T-helper 1 cell (primary cell): ENCODE measurements at places on chromosomes 13 and 19.

- no peak for DNase-seq
These were observed 7.0 kb upstream of the CDC42EP5 start for GRCh38 chr19:54480051-54480450.

DNA sequence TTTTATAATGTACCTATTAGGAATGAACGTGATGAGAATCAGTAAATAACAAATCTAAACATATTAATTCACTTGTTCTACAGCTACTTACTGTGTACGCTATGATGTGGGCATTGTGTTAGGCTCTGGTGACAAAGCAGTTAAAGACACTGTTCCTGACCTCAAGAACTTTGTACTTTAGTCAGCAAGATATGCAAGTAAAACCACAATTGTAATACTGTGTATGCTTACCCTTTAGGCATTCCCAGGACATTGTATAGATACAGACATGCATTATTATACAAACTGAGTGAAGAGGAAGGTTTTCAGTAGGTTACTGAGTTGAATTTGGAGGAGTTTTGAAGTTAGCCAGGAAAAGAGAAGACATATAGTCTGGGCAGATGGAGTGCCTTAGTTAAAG lies 435.8 kb downstream of the HS6ST3 start:
- no peak for DNase-seq

- no peak for DNase-seq
These were observed 946.3 kb upstream of the PCDH9 start for GRCh38 chr13:68176475-68176874.

GRCh38 chr13:54884682-54885081 lies 1856.1 kb downstream of the OLFM4 start:
- no peak for DNase-seq

GRCh38 chr13:32932376-32932775 lies 83.8 kb upstream of the KL start:
- DNase-seq: no peak

- no peak for DNase-seq
These were observed 1.9 kb upstream of the GTF2F1 start for GRCh38 chr19:6394831-6395230.

- no peak for DNase-seq
These were observed 1.1 kb downstream of the CNOT3 start for GRCh38 chr19:54138489-54139256.

DNA sequence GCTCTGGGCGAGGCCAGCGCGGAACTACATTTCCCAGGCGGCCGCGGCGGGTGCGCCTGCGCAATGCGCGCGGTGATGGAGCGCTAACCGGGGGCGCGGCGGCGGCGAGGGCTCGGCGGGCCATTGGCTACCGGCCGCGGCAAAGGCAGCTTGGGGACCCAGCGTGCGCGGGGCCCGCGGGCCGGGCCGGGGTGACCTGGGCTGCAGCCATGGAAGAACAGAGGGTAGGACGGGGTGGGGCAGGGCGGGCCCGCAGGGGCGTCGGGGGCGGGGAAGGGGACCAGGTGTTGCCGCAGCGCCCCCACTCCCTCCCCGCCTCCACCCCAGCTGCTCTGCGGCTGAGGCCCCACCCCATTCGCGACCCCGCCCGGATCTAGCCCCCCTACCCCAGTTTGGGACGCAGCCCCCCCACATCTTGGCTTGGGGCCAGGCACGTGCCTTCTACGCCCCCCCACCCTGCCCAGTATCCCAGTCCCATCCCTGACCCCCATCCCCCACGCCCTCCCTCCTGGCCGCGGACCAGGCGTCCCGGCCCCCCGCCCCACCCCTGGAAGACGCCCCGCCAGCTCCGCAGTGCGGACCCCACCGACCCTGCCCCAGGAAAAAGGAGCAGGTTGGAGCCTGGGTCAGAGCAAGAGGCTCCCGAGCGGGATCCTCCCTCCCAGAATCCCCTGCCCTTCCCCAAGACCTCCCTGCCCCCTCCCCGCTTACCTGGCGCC lies at the start of gene FSD1:
TSS of gene FSD1 (plus strand) at position 61 of the 719 bp plus-strand sequence. CDS start at position 210, 149 bp downstream.
- DNase-seq: no peak

GRCh38 chr19:54133312-54133956 lies 4.1 kb upstream of the CNOT3 start:
- DNase-seq: no peak

- DNase-seq: peak; percentile 30
These were observed 2.8 kb downstream of the GFY start for GRCh38 chr19:49427855-49428546.

- no peak for DNase-seq
These were observed 25.0 kb downstream of the CKM start for GRCh38 chr19:45297674-45298073.

- no peak for DNase-seq
These were observed 1.7 kb downstream of the MCF2L start for GRCh38 chr13:112970552-112971287.

- no peak for DNase-seq
These were observed 21.3 kb downstream of the IPO5 start for GRCh38 chr13:97974773-97975172.

- DNase-seq: no peak
These were observed 313.4 kb upstream of the DACH1 start for GRCh38 chr13:72180253-72180952.

DNA sequence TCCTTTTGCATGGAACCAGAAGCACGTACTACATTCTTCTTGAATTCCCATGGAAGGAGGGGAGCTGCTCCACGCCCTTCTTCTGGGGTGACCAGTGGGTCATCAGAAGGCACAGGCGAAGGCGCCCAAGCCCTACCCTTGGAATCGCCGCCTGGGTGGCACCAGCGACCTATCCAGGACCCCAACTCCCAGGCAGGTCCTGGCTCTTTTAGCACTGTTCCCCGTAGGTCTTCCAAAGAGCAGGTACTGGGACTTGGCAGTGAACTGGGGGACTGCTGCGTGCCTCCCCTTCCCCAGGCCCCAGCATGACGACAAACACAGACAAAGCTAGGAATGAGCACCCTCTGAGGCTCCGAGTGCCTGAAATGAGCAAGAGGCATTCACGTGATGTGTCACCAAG lies 45.0 kb downstream of the CEBPG start:
- DNase-seq: no peak

GRCh38 chr19:35885904-35886303 lies 14.4 kb downstream of the NFKBID start:
- DNase-seq: no peak

GRCh38 chr19:46351241-46352041 lies 4.6 kb downstream of the PPP5C start:
- no peak for DNase-seq

- no peak for DNase-seq
These were observed 121.9 kb upstream of the TMTC4 start for GRCh38 chr13:100796463-100796862.

- DNase-seq: no peak
These were observed 2480.7 kb upstream of the PCDH20 start for GRCh38 chr13:63896321-63896720.

DNA sequence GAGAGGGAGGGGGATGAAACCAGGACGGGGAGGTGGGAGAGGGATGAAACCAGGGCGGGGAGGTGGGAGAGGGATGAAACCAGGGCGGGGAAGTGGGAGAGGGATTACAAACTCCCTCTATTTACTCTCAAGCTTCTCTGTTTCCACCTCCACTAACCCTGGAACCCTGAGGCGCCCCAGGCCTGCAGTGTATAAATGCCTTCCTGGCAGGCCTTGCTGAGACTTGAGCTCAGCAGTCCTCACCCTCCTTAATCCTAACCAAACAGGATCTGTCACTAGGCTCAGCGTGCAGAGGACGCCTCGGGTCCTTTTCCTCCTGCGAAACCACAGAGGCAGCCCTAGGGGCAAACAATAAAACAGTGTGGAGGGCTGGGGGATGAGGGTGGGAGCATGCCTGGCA lies 32.1 kb upstream of the OR1M1 start:
- no peak for DNase-seq

DNA sequence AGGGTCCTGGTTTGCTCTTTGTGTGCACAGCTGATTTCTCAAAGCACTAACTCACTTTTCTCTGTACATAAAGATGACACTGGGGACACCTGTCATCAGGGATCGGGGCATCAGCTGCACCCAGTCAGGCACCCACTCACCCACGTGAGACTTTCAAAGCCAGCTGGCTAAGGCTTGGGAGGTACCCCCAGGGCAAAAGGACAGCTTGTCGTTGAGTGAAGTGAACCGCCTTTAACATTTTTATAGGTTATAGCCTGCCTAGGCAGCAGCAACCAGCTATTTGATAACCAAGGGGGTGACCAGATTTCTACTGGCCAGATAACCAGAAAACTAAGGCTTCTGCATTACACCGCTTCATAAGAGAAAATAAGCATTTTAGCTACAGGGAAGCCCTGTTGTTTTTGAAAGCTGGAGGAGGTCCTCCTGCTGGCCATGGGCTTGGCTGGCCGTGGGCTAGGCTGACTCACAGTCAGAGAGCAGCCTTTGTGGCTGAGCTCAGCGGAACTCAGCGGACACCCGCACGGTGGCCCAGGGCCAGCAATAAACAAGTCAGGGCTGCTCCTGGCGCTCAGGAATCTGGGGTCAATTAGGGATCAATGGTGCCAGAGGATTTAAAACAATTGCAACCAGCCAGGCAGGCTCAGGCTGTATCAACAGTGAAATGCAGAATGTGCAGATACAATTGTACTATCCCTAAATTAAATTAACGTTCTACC lies 57.1 kb downstream of the ALOX5AP start:
- DNase-seq: no peak

- no peak for DNase-seq
These were observed 28.7 kb downstream of the TMEM161A start for GRCh38 chr19:19109601-19110000.

GRCh38 chr13:23753458-23753857 lies 135.7 kb downstream of the MIPEP start:
- DNase-seq: no peak

- DNase-seq: no peak
These were observed 2.9 kb upstream of the IRS2 start for GRCh38 chr13:109789262-109789661.

DNA sequence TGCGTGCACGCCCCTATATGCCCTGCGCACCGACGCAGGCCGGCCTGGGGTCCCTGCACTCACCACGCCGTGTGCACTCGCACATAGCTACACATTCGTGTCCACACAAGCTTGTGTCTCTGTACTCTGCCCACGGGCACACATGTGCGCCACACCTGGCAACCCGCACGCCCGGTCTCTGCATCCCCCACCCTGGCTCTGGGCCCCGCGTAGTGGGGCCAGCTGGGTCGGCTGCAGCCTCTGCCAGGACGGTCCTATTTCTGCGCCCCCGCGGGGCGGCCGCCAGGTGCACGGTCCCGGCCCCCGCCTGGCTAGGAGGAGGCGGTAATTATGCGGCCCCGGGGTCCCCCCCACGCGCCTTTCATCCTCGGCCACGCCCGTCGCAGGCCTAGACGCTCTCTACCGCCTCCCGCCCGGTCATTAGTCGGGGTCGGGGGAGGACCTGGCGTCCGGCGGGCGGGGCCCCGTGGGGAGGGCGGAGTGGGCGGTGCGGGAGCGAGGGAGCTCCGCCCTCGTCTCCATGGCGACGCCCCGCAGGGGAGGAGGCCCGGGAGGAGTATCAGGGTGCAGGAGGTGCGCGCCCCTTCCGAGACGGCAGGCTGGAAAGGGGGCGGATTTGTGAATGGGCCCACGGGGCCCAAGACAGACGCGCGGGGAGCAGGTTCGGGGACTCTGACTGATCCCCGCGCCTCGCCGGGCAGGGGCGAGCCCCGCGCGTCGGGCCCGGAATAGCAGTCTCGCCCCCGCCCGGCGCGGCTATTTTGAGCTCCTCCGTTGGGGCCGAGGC lies 2.8 kb upstream of the CIRBP start:
- DNase-seq: peak; percentile 73

DNA sequence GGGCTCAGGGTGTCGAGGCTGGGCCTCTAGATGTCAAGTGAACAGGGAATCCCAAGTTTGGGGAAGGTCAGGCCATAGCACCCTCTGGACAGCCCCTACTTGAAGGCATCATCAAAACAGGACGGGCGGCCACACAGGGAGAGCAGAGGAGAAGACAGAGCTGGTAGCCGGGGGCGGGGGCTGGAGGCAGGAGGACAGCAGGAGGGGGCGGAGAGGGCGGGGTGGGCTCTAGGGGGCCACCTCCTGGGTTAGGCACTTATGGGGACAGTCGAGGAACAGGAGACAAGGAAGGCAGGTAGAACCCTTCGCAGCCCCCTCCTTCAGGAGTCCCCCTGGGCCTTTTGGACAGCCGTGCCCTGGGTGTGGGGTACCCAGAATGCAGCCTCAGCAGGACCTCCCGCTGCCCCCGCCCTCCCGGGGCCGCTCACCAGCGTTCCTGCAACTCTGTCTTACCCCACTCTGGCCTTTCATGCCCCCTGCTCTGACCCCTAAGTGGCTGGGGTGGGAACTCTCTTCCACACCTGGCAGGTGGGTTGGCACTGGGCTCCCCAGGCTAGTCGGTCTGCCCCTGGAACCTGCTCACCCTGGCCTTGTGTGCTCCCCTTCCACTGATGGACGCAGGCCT lies 5.8 kb downstream of the SSBP4 start:
- DNase-seq: no peak

GRCh38 chr13:38863536-38863935 lies 127.1 kb downstream of the STOML3 start:
- DNase-seq: no peak

GRCh38 chr13:30510811-30511371 lies 45.2 kb upstream of the HMGB1 start:
- DNase-seq: no peak

GRCh38 chr19:3506384-3507340 lies 551 bp downstream of the FZR1 start:
- peak; percentile 27 for DNase-seq

- no peak for DNase-seq
These were observed 6.8 kb downstream of the TMED1 start for GRCh38 chr19:10828981-10829821.

GRCh38 chr13:98143157-98143553 lies 261 bp downstream of the FARP1 start:
- no peak for DNase-seq

DNA sequence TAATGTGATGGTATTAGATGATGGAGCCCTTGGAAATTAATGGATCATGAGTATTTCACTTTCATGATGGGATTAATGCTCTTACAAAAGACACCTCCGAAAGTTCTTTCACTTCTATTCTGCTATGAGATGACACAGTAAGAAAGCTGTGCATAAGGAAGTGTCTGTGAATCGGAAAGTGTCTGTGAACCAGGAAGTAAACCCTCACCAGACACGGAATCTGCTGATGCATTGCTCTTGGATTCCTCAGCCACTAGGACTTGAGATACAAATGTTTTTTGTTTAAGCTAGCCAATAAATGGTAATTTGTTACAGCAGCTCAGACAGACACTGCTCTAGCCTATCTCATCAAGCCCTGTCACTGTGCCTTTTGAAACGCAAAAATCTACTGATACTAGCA lies 440.4 kb upstream of the PRR20A start:
- DNase-seq: no peak

- no peak for DNase-seq
These were observed 469.8 kb downstream of the DCT start for GRCh38 chr13:94009701-94010100.

- peak; percentile 38 for DNase-seq
These were observed 3.9 kb upstream of the NCAN start for GRCh38 chr19:19207637-19208572.

DNA sequence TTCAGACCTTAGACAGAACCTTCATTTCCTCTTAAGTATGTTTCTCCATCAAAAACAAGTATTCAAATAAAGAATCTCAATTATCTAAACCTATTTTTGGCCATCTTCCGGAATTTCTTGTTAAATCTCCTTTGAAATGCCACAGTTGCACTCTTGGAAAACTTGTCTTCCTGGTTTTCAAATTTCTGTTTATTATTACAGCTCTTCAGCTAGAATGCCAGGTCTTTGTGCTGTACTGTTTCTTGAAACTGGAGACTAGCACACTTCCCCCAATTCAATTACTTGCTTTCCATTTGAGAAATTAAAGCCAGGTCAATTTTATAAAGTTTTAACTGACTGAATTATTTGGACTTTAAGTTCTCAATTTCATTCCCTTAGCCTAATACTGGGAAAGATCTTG lies 10.2 kb downstream of the KCNRG start:
- DNase-seq: no peak

GRCh38 chr19:9705836-9706235 lies 30.9 kb upstream of the ZNF562 start:
- DNase-seq: no peak
